ENCODE measurements at places on chromosomes 11 and 22.
A peak's percentile ranks its signal among the peaks of the same experiment; 100 is the strongest.

- DNase-seq = no peak
Observed at GRCh38 chr11:17412488-17413180, 24.2 kb upstream of the KCNJ11 start.

DNA sequence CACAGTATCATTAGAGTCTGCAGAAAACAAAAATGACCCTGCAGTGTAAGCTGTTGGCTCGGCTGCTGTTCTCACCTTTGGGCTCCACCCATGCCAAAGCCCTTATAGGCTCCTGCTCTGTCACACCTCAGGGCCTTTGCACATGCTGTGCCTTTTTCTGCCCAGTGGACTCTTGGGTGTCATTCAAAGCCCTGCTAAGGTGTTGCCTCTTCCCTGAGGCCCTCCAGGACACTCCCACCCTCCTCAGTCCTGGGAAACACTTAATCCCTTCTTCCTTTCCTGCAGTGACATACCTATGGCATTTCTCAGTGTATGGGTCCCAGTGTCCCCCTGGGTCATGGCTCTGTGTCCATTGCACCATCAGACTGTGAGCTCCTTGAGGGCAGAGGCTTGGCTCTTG lies 29.1 kb upstream of the CACNG2 start:
- no peak for DNase-seq

- peak; percentile 48 for DNase-seq
Observed at GRCh38 chr11:88631497-88631896, 294.0 kb upstream of the CTSC start.

DNA sequence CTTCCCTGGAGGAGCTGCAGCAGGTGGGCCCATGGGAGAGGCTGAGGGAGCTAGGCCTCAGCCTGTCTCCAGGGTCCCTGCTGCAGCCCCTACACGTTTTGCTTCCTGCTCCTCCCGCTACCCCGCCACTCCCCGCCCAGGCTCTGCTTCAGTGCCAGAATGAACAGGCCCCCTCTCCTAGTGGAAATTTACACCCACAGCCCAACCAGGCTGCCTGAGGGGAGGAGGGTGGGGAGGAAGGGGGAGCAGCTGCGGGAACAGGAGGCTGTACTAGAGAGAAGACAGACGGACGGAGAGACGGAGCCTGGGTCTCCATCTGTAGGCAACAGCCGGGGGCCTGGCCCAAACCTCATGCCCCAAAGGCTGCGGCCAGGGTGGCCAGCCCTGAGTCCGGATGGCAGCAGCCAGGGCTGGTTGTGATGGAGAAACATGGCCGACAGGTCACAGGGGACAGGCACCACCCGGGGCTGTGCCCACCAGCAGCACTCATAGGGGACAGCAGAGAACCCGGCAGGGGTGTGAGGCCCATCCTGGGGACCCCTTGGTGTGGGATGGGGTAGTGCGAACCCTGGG lies 20.6 kb downstream of the FLRT1 start:
- DNase-seq = no peak

DNA sequence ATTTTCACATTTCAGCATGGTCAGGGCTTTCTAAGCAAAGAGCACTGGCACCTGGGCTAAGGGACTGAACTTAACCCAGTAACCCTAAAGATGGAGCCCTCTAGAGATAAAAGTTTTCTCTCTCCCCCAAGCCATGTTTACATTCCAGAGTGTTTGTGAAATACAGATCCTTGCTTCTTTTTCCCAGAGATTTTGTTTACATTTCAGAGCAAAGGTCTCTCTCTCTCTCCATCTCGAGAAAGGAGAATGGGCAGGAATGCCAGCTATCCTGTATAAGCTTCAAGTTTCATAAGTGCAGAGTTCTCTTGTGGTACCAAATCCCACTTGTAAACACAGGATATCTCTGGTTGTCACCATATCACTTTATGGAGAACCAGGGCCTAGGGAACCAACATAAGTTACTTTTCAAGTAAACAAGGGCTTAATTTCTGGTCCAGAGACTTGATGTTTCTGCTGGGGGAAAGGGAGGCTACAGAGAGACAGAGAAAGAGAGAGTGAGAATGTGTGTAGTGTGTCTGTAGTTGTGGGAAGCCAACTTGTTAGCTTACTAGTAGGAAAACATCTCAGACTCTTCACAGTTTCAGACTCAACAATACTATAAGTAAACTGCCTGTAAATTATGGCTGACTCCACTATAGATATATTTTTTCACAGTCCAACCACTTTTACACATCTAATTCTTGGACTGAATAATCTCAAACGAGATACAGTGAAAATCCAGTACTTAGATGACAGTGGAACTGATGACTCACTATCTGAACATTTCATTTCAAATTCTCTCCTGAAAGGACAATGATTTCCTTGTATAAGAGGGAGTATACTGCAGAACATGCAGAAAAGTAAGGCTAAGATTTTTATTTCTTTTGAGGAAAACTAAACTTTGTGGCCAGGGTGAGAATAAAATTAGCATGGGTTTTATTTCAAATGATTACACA lies 76.2 kb downstream of the ARHGAP32 start:
- peak; percentile 56 for DNase-seq
